ENCODE measurements at places on chromosomes 1 and 21. TPM values are rescaled to one million over a fixed set of nuclear protein-coding genes. Genes with fewer than 3 reads are reported as not detected.

FAM151A gene
- total RNA-seq: not detected

SLC16A4 gene
- total RNA-seq: 1.2 TPM

FMO5 gene
- total RNA-seq: 0.39 TPM

RGS18 gene
- 0.11 TPM for total RNA-seq

NOS1AP gene
- total RNA-seq: not detected

RPTN gene
- total RNA-seq: not detected

STIL gene
- total RNA-seq: 14.6 TPM

AMIGO1 gene
- total RNA-seq: 0.15 TPM

WDR64 gene
- not detected for total RNA-seq

DENND2C gene
- total RNA-seq: 6.2 TPM

GPX7 gene
- total RNA-seq: 6.1 TPM

ID3 gene
- 20.1 TPM for total RNA-seq

OLFM3 gene
- total RNA-seq: not detected

GOLT1A gene
- total RNA-seq: not detected

Measured in hair follicular keratinocyte (primary cell).